ENCODE measurements at places on chromosomes 11 and 22. TPM values are rescaled to one million over a fixed set of nuclear protein-coding genes. Genes with fewer than 3 reads are reported as not detected.

Gene UBQLN3
- not detected for total RNA-seq

Gene SULT4A1
- not detected for total RNA-seq

Gene IFITM10
- total RNA-seq: 0.96 TPM

Gene OR4D5
- not detected for total RNA-seq

Gene GPR83
- 0.06 TPM for total RNA-seq

Gene CALCA
- not detected for total RNA-seq

Gene PNPLA5
- not detected for total RNA-seq

Gene TRIM6
- total RNA-seq: 0.37 TPM

Gene SIPA1
- 235 TPM for total RNA-seq

Gene PANX1
- 13.2 TPM for total RNA-seq

Gene KRTAP5-1
- total RNA-seq: not detected

Data from activated CD4-positive, alpha-beta T cell treated with anti-CD3 and anti-CD28 coated beads, Interleukin-2, amount 10 ng/mL, durations not matched to agents 7 days and 5 days (primary cell).